Stimulated activated CD8-positive, alpha-beta memory T cell treated with anti-CD3 and anti-CD28 coated beads, Interleukin-2, amount 100 ng/mL, for 1 hour (primary cell): ENCODE measurements at places on chromosomes 7 and 10.
A peak's percentile ranks its signal among the peaks of the same experiment; 100 is the strongest.

DNA sequence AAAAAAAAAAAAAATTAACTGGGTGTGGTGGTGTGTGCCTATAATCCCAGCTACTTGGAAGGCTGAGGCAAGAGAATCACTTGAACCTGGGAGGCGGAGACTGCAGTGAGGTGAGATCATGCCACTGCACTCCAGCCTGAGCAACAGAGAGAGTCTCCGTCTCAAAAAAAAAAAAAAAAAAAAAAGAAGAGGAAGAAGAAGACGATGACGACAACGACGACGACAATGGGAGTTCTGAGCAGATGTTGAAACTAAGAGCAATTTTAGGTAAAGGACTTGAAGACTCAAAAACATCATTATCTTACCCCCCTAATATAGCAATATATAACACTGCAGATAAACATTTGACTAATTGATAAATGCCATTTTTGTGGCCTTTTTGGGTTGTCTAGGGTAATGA lies 39.5 kb upstream of the PPP1R17 start:
- DNase-seq: no peak

GRCh38 chr10:36441557-36441956 lies 683.8 kb upstream of the ANKRD30A start:
- DNase-seq: no peak

DNA sequence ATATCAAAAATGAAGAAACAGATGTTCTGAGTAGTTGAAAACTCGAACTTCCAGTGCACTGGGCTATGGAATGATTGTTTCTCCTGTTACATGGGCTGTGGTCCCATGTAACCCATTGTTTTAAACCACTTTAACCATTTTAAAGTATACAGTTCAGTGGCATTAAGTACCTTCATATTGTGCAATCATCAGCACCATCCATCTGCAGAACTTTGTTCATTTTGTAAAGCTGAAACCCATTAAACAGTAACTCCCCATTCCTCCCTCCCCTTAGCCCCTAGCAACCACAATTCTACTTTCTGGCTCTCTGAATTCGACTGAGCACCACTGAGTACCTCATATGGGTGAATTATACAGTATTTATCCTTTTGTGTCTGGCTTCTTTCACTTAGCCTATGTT lies 217.4 kb downstream of the LRMDA start:
- DNase-seq: no peak

- DNase-seq: no peak
Measured at GRCh38 chr10:23418051-23418681, 20.7 kb upstream of the OTUD1 start.

DNA sequence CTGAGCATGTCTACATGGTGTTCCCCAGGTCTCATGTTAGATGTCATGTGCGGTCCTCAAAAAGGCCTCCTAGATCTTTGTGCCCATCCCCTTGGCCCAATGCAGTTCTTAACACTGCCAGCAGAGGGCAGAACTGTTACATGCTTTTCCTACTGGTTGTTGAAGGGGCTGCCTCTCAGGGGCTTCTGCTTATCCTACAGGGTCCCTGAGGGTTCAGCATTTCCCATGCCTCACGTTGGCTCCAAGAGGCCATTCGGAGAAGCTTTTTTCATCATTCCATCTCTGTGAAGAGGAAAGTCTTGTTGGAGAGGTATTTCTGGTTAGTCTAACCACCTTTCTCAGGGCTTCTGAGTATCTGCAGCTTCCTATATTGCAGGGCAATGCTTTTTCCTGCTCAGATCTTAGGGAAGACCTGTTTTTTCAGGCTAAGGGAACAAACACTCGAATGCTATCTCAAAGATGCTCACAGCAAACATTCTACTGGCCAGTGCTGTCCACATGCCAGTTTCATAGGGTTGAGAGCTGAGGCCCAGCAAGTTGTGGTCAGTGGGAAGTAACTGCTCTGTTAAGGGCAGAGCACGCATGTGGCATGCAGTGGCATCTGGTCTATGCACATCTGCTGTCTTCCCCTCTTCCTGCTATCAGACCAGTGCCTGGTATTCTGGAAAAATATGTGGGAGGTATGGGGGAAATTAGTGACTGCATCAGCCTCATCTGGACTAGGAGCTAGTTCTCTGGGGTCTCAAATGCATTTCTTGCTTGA lies 31.5 kb downstream of the MBL2 start:
- DNase-seq: no peak

GRCh38 chr7:44080686-44081265 lies 1.6 kb downstream of the POLM start:
- DNase-seq: no peak

GRCh38 chr10:30510932-30511700 lies 77.1 kb downstream of the MAP3K8 start:
- DNase-seq: no peak

- DNase-seq: no peak
Measured at GRCh38 chr7:974172-974571, 1.2 kb downstream of the COX19 start.

GRCh38 chr10:97121041-97121440 lies 64.7 kb downstream of the SLIT1 start:
- no peak for DNase-seq

DNA sequence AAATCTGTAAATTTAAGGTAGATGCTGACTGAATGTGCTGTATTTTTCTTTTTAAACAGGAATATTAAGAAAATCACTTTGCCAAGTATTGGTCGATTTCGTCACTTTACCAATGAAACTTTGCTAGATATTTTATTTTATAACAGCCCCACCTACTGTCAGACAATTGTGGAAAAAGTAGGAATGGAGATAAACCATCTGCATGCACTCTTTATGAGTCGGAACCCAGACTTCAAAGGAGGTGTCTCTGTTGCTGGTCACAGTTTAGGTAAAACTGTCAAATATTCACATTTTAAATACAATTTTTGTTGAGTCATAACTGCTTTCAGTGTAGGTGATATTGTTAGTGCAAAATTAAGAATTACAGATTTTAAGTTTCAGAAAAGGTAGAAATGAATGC lies 25.2 kb downstream of the SEC23IP start:
- no peak for DNase-seq

DNA sequence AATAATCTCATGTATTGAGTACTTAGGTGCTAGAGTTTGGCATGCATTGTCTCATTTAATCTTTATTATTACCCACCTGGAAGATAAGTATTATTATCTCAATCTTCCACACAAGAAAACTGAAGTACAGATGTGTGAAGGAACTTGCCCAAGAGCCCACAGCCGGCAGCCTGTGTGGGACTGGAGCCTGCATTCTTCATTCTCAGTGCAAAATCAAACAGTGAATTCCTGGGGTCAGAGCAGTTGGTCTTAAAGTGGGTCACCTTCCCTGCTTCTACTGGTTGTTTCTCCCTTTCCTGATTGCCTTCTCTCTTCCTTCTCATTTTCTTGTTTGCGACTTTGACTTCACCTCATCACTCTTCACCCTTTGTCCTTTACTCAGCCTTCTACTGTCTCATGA lies 144.7 kb upstream of the LYZL1 start:
- DNase-seq: no peak

- DNase-seq: no peak
Measured at GRCh38 chr7:81687062-81687461, 82.8 kb downstream of the HGF start.

DNA sequence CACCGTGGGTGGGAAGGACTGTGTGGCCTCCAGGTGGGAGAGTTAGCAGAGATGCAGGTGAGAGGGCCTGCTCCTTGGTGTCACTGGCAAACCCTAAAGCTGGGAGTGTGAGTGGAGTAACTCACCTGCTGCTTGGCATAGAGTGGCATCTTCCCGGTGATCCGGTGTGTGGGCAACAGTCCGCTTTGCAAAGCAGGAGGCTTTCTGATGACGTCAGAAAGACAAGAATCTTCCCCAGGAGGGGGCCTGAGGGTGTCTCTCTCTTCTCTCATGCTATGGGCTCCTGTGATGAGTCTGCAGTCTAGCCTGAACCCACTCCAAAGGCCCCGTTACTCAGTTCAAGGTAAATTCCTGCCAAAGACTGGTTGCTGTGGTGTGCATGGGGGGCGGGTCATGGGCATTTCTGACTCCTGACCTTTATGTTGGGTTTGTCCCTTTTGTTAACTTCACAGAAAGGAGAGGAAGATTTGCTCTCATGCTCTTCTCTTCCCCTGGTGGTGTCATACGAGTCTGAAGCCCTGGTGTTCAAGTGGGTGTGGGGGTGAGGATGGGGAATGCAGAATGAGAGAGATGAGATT lies 187.9 kb downstream of the GATA3 start:
- no peak for DNase-seq

GRCh38 chr10:58651040-58651439 lies 138.4 kb downstream of the BICC1 start:
- DNase-seq: no peak

DNA sequence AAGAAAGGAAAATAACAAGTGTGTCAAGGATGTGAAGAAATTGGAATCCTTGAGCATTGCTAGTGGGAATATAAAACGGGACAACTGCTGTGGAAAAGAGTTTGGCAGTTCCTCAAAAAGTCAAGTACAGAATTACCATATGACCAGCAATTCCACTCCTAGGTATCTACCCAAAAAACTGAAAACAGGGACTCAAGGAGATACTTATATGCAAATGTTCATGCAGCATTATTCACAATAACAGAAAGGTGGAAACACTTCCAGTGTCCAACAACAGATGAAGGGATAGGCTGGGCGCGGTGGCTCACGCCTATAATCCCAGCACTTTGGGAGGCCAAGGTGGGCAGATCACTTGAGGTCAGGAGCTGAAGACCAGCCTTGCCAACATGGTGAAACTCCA lies 33.5 kb downstream of the HSPA12A start:
- no peak for DNase-seq

DNA sequence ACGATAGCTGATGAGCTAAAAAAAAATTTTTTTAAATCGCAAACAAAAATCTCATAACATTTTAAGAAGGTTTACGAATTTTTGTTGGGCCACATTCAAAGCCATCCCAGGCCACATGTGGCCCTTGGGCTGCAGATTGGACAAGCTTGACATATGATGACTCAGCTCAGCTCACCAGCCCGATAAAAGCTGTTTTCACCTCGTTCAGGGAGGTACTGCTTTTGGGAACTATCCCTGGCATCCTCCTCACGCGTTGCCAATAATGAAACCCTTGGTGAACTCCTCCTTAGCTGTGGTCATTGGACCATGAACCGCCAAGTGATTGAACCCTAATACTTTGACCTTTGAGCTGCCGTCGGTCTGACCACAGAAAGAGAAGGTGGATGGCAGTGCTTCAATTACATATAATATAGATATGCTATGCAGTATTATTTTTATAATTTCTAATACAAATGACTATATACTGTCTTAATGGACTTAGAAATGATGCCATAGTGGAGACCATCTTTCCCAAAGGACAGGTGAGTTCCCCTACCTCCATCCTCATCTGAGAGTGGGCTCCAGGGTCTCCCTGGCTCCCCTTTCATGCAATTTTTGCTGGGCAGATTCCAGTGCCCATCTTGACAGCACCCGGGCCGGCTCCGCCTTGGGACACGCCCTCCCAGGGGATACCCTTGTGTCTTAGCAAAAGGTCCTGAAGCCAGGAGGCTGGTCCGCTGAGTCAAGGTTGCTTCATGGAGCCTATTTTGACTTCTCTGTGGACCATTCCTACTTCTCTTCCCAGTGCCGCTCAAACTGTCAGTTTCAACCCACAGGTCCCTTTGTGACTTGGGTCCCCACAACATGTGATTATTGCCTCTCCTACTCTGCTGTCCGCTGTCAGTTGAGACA lies 707.2 kb downstream of the PARD3 start:
- no peak for DNase-seq

GRCh38 chr10:83605783-83606630 lies 533.3 kb upstream of the GHITM start:
- DNase-seq: no peak

GRCh38 chr7:65798111-65799075 lies 74.5 kb upstream of the VKORC1L1 start:
- DNase-seq: no peak

GRCh38 chr7:91776171-91776570 lies 104.3 kb downstream of the MTERF1 start:
- no peak for DNase-seq

GRCh38 chr7:323410-323809 lies 33.4 kb downstream of the FOXL3 start:
- no peak for DNase-seq

- no peak for DNase-seq
Measured at GRCh38 chr10:3136763-3137611, 35.6 kb downstream of the PITRM1 start.

DNA sequence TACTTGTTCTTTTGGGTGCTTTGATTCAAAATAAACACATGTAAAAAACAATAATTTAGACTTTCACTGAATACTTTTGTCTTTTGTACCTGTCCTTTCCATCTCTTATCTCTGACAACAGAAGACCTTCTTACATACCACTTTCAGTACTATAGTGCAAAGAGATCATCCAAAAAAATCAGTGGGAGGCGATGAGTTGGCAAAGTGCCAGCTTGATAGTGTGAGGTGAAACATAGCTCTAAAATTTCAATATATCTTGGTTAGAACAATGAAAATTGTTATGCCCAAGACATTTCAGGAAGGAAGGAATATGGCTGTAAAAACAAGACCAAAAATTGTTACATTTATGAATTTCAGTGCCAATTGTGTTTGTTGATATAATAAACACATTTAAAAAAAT lies 390.2 kb upstream of the COBL start:
- no peak for DNase-seq

DNA sequence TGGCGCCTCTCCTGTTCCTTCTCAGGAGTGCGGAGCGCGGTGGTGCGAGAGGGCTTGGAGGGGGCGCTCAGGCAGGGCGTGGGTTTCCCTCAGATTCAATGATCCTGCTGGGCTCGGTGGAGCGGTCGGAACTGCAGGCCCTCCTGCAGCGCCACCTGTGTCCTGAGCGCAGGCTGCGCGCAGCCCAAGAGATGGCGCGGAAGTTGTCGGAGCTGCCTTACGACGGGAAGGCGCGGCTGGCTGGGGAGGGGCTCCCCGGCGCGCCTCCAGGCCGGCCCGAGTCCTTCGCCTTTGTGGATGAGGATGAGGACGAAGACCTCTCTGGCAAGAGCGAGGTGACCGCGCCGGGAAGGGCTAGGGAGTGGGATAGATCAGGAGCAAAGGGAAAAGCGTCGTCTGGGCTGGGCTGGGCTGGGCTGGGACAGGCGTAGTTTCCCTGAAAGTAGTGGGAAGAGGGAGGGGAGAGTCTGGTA lies 17.0 kb downstream of the FAM131B start:
- DNase-seq: peak; percentile 28

DNA sequence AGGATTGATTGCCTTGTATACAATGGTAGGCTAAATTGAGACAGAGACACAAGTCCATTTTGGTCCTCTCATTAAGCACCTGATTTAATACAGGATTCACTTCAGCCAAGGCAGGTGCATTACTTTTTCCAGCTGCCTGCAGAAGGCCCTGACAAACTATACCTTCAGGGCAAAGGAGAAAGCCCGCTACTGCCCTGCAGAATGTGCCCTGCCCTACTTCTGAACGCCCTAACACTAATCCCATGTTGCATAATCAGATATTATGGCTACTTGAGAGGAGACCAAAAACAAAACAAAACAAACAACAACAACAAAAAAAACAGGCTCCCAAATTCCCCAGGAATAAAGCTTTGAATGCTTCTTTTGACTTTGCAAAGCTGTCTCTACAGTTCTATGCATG lies 116.9 kb upstream of the ABI1 start:
- DNase-seq: no peak

- no peak for DNase-seq
Measured at GRCh38 chr10:52019656-52020055, 294.4 kb upstream of the DKK1 start.
